Epithelial cell of proximal tubule (primary cell): ENCODE measurements at places on chromosomes 3 and 15.

DNA sequence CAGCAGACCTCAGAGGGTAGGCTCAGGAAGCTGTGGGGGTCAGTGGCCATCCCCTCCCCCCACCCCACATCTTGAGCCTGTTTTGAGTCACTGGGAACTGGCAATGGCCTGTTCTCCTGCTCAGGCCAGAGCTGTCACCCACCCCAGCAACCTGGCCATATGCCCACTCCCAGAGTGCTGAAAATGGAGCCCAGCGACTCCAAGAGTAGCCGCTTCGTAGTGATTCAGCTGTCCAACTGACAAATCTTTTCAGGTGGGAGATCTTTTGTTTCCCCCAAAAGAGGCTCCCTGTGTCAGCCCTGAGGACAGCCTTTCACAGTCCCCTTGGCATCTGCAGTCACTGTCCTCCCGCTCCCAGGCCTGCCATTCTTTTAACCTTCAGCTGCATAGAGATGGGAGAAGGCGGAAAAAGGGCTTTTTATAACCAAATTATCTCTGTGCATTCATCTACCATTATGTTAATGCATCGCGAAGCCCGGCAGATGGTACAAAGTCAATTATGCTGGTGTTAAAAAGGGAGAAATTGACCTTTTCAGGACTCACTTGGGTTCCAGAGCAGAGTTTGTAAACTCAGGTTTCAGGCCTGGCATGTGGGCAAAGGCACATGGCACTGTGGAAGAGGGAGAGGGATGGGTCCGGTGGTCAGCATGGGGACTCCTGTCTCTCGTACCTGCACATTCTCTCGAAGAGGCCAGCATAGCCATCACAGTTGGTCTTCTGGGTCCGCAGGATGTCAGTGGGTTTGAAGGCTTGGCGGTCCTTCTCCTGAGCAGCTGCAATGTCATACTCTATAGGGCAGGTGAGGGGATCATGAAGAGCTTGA lies 32.1 kb downstream of the KY start:
- no peak for DNase-seq

DNA sequence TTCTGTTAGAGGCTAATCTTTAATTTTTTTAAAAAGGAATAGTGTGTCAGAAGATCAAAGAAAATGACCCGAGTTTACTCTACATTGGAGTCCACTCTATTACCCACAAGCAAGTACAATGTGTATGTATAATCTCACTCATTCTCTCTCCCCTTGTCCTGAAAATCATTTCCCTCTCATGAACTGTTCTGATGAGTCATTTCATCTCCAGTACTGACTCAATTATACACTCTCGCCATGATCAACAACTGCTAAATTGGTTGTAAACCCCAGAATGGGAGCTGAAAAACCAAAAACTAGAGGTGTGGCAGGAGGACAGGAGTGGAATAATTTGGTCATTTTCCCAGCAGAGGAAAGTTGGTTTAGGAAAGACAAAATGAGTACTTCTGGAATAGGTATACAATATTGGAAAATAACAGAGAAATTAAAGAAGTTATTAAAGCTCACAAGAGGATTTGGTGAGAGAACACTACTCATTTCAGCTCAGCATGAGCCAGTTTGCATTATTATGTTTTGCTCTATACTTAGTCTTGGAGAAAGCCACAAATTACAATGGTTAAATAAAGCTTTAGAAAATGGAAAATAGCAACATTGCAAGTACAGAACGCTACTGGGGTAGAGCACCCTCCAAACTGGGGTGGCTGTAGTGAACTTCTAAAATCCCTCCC lies 144.3 kb upstream of the PFN2 start:
- no peak for DNase-seq

- DNase-seq = no peak
Observed at GRCh38 chr15:80732167-80732566, 37.1 kb downstream of the ABHD17C start.

- DNase-seq = no peak
Observed at GRCh38 chr15:90716317-90716975, 700 bp upstream of the BLM start.

GRCh38 chr3:134753999-134754742 lies 40.9 kb upstream of the EPHB1 start:
- DNase-seq = no peak

GRCh38 chr15:100712226-100712625 lies 109.8 kb downstream of the ASB7 start:
- DNase-seq = no peak

GRCh38 chr3:158097081-158097592 lies 9.1 kb downstream of the SHOX2 start:
- DNase-seq = no peak

GRCh38 chr3:167032267-167032876 lies 347.7 kb downstream of the ZBBX start:
- DNase-seq = peak; percentile 12

DNA sequence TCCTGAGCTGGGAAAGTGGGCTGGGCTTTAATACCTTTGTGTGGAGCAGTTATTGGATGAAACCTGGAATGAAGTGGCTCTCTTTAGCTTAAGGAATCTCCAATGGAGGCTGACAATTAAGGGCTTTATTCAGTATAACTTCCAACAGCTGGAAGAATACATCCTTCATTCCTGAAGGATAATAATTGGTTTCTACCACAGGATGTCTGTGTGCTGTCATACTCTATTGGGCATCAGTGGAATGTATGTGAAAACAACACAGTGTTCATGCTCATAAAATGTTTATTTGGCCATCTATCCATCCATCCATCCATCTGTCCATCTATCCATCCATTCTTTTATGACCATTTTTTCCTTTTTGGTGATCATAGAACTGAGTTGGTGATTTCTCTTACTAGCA lies 220.7 kb upstream of the GAP43 start:
- no peak for DNase-seq

- DNase-seq = no peak
Observed at GRCh38 chr15:91471468-91471867, 371.4 kb downstream of the SV2B start.

DNA sequence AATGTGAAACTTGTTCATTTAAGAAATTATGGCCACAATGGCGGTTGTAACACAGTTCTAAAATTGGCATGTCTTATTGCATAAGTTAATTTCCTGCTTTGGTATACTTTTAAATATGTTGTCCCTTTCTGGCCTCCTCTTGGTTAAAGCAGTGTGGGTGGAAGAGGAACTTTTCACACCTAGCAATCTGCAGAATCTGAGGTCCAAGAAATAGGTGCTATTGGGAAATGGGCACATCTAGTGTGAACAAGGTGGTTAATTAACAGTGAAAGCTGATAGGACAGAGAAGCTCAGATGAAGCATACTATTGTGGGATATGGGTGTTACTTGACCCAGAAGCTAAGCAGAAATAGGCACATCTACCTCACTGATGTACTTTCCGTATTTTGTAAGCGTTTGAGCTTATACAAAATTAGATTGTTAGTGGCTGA lies 10.6 kb downstream of the CMC1 start:
- no peak for DNase-seq

DNA sequence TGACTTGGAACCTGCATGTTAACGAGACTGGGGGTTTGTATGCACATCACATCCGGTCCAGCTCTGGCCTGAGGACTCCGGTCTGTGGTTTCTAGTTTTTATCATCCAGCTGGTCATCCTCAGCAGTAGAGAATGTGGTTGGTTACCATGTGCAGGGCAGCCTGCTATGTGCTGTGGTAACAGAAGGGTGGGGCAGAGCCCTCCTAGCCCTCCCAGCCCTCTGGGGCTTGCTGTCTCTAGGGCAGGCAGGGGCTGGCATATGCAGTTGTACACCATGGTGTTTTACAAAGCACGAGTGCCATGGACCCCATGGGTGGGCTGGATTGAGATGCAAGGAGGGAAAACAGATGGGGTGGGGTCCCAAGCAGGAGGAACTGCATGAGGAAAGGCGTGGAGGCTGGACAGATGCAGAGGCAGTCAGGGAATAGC lies 70.2 kb downstream of the APBA2 start:
- no peak for DNase-seq

- no peak for DNase-seq
Observed at GRCh38 chr3:157406394-157406793, 30.3 kb upstream of the PTX3 start.

DNA sequence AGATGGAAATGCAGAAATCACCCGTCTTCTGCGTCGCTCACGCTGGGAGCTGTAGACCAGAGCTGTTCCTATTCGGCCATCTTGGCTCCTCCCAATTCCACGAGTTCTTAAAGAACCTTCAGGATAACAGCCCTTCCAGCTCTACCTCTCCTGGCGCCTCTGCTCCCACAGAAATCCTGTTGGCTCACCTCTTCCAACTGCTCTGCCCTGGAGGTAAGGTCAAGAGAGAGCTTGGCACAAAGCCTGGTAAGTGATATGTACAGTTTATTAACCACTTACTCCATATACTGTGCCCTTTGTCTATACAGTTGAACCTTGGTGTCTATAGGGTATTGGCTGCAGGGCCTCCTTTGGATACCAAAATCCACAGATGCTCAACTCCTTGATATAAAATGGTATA lies 17.8 kb upstream of the FGF12 start:
- DNase-seq = no peak

- no peak for DNase-seq
Observed at GRCh38 chr3:194194051-194194756, 58.3 kb downstream of the HES1 start.

DNA sequence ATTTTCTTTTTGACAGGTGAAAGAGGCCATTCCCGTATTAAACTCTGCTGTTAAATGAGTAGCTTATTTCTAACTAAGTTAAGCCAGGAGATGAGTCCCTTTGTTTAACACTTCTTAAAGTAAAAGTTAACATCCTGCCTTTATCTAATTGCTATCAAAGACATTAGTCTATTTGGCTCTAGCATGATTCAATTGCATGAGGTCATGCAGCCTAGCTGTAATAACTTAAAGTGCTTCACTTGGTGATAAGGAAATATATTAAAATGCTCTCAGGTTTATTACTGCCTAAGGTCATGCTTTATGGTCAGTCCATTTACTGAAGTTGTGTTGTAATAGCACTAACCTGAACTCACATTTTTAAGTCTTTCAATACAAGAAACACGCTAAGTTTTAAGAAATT lies 82.3 kb upstream of the MLF1 start:
- no peak for DNase-seq

DNA sequence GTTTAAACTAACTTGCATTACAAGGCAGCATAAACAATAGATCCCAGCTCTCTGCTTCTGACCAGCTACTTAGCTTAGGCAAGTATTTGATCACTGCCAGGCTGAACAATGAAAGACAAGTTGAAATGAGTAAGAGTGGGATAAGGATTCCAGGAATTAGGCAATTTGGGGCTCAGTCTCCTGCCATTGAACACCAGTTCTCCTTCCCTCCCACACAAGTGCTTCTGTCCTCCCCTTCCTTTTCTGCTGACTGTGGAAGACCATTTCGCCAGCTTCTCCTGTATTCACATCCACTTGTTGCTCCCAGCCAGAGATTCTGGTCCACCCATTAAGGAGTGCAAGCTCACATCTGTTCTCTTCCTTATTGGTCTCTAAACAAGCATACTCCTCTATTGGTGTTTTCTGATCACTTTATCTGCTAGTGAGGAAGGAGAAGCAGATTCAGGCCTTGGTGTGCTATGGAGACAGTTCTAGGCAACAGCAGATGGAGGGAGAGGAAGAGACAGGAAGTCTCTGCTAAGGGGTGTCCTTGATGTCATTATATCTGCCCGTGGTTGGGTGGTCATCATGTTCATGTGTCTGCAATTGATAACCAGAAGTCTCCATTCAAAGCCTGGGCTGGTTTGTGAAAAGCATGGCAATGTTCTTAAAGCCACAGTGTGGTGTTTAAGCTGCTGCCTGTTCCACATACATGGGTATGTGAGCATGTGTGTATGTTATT lies 121.5 kb downstream of the PLCL2 start:
- no peak for DNase-seq

GRCh38 chr3:65848024-65848423 lies 190.7 kb downstream of the MAGI1 start:
- no peak for DNase-seq

GRCh38 chr15:39592500-39592899 lies 11.6 kb downstream of the THBS1 start:
- no peak for DNase-seq

DNA sequence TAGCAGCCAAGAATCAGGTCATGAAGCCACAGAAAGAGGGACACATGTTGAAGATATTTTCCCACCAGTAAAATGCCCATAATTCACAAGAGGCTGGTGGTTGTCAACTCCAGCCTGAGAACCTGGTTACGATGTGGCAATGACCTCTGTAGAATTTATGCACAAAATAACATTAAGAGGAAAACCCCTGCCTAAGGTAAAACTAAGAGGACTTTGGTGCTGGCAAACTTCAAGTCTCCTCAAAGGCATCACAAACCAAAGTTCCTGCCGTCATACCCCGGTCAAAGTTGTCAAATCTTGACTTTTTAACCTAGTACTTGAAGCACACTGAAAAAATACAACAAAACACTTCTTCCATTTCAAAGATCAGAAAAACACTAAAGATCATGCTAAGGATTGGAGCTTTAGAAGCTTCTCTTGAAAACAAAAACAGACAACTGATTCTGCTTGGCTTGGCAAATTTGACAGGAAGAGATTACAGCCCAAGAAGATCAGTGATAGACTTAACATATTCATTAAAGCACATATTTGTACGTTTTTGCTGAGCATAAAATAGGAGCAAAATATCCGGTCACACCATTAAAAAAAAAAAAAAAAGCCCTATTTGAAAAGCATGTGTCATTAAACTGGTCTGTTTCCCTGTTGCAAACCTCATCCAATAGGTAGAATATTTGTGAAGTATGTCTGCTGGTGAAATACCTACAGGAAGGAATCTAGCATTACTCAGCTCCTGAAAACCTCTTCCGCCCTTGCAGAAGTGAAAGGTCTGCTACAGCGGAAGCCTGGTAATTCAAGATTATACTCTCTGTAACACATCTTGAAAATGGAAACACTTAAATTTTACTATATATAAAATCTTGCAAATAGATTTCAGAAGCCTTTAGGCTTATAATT lies 22.8 kb downstream of the EIF4E3 start:
- DNase-seq = no peak

DNA sequence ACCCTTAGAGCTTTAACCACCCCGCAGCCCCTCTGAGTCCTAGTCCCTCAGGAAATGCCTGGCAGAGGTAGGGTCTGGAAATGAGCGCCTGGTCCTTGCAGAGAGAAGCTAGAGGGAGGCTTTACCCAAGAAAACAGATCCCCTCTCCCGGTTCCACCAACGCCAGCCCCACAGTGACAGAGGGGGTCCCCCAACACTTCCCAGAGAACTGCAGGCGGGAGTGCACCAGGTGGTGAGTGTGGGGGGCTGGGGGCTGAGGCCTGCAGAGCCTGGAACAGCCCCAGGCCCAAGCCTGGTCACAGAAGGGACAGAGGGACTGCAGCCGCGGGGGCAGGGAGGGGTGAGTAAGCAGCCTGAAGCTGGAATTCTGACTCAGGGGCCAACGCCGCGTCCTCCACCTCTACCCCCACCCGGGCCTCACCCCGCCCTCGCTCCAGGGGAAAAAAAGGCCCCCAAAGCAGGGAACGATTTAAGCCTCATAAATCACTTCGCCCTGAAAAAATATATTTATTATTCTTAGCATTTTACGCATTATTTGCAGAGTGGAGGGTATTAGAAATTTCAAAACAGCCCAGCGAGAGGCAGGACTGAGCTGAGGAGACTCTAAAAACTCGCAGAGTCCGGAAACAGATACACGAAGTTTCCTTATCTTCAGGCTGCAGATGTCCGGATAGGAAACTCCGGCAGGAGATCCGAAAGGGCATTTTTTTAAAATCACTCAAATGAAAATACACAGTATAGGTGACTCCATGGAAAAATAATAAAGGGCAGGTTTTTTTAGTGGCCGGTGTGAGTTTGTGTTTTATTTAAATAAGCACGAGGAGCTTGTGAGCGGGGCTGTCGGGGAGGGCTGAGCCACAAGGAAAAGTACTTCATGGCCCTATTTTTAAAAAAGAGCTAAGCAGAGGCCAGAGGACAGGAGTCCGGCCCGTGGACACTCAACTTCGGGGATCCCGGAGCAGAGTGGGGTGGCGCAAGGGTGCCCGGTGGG lies 10.0 kb downstream of the GATA2 start:
- DNase-seq = no peak

GRCh38 chr15:76776480-76776879 lies 128.7 kb downstream of the SCAPER start:
- no peak for DNase-seq
